Stimulated activated CD8-positive, alpha-beta memory T cell treated with anti-CD3 and anti-CD28 coated beads, Interleukin-7, amount 100 ng/mL, for 1 hour (primary cell): ENCODE measurements at places on chromosomes 4 and X.

- DNase-seq, result no peak
Observed at GRCh38 chr4:39365360-39365759, 802 bp downstream of the RFC1 start.

GRCh38 chr4:167234316-167234881 is at the start of gene SPOCK3:
SPOCK3 (minus strand) TSS chr4:167234494.
- no peak for DNase-seq

DNA sequence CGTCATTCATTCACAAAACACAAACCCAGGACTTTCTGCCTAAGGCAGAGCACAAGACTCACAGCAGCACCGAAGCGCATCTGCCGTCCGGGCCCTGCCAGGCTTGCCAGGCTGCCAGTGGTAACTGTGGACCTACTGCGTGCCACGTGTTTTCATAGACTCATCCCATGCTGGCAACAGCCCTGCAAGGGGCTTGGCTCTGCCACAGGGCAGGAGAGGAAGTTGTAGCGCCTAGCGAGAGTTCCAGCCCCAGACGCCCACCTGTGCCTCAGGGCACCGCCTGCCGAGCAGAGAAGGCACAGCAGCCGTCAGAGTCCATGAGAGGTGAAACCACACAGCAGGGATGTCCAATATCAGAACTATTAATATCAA is 18.9 kb upstream of the MRFAP1 start:
- DNase-seq, result no peak

GRCh38 chrX:20352935-20353336 is 86.2 kb upstream of the RPS6KA3 start:
- no peak for DNase-seq

DNA sequence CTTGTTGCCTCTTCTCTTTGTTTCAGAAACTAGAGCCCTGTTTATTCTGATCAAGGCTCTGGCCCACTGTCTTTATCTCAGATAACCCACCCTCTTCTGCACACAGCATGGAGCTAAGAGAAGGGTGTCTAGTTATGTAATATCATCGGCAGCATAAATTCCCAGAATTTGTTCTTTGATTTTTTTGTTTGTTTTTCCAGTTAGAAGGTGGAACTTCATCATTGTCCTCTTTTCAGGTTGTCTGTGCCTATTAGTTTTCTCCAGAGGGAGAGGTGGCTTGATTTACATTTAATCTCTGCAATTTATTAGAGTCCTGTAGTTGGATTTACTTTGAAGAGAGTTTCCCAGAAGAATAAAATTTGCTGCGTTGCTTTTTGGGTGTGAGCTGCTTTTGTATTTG is 15.2 kb upstream of the F11 start:
- DNase-seq, result no peak

GRCh38 chr4:48960988-48961635 is 25.0 kb upstream of the CWH43 start:
- DNase-seq, result no peak

- no peak for DNase-seq
Observed at GRCh38 chr4:113440371-113440770, 321.2 kb downstream of the CAMK2D start.

DNA sequence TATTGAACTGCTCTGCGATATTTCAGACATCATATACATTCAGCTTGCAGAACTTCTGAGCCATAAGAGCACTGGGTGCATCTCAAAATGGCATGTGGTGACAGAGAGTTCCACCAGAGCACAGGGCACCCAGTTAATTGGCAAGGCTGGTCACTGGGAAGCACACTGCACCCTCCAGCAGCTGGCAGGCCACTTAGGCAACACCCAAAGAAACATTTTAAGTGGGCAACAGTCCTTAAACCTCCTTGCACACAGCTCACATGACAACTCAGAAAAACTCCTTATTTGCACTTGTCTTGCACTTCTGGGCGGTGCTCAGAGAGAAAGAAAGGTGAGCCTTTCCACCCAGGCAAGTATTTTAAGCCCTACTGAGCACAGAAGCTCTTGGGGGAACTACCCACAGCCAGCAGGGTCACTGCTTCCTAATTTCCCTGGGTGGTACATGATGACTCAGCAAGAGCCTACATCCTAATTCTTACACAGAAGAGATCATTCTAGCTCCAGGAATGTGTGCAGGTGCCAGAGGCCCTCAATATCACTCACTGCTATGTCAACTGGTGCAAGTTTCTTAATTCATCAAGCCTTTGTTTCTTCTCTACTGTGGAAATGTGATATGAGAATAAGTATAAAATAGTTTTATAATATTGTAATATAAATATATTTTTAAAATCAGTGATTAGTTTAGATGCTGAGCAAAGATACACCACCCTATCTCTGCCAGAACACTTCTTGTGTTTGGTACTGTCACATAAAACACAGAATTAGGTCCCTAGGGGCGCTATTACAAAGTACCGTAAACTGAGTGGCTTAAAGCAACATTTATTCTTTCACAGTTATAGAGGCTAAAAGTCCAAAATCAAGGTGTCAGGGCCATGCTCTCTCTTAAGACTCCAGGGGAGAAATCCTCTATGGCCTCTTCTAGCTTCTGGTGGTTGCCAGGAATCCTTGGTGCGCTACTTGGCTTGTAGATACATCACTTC is 155.1 kb upstream of the PPARGC1A start:
- DNase-seq, result no peak

- DNase-seq, result no peak
Observed at GRCh38 chr4:128517096-128517738, 229.6 kb upstream of the PGRMC2 start.

GRCh38 chrX:68506649-68507048 is 7.8 kb downstream of the YIPF6 start:
- DNase-seq, result no peak

DNA sequence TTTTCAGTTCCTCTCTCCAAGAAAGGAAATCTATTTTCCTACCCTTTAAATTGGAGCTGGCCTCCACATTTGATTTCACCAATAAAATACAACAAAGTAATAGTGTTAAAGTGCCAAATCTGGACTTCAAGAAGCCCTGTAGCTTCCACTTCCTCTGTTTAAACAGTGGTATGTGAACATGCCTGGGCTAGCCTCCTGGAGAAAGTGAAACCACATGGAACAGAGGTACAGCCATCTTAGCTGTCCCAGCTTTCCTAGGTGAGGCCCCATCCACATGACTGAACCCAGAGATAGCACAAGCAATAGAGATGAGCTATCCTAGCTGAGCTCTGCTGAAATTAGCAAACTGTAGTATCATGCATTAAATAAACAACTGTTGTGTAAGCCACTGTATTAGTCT is 131.8 kb upstream of the VCX start:
- no peak for DNase-seq

GRCh38 chr4:155679343-155679742 is 12.7 kb downstream of the GUCY1A1 start:
- DNase-seq, result no peak

DNA sequence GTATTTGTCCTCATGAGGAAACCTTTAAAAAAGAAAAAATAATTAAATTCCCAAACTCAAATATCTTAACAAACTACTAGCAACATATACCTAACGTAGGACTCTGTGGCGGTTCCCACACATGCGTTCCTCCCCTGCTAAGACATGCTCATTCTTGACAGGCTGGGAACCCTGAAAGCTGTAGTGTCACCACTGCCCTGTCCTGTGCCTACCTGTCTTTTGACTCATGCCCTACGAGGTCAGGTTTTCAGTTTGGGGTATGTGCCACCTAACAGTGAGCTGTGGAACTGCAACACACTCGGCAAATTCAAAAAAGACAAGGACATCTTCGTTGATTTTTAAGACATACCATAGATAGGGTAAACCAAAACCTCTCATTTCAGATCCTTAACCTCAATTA is 17.8 kb downstream of the IDS start:
- no peak for DNase-seq

- no peak for DNase-seq
Observed at GRCh38 chr4:19580095-19580494, 671.6 kb upstream of the SLIT2 start.
